ENCODE measurements at places on chromosomes 13 and 19.

- no peak for DNase-seq
These were observed 32.7 kb upstream of the ZNF254 start for GRCh38 chr19:24054044-24054935.

GRCh38 chr13:43030548-43030947 lies 7.2 kb downstream of the DNAJC15 start:
- DNase-seq, result no peak

DNA sequence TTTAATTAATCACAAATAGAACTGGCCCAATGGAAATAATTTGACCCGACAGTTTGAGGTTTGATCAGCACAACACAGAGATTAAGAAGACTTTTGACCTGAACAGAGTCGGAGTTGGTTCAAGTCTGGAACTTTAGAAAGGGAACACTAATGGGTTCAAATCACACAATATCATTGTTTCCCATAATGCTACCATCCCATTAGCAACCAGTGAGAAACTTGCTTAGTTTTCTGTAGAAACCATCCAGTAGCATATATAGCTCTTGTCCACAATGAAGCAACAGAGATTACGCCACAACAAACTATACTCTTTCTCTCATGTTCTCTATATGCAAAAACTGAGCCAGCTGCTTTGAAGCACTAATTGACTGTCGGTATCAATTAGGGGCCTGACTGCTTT lies 376.9 kb upstream of the SPRY2 start:
- no peak for DNase-seq

DNA sequence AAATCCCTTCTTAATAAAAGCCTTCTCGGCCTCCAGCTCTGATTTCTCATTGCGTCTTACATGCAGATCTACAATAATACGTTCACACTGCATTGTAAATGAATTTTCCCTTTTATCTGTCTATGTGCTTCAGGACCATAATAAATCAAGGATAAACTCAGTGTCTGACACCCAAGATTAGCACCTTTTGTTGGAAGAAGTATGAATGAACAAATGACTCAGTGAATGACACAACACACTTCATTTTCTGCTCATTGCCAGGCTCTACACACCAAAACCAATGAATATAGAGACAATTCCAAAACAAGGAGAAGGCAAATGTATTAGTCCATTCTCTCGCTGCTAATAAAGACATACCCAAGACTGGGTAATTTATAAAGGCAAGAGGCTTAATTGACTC lies 1224.4 kb downstream of the EFNB2 start:
- no peak for DNase-seq

- no peak for DNase-seq
These were observed 194.8 kb downstream of the DCLK1 start for GRCh38 chr13:35936246-35936978.

GRCh38 chr19:4861147-4861546 lies 6.3 kb downstream of the PLIN3 start:
- DNase-seq, result no peak

GRCh38 chr19:2446381-2446780 lies 10.4 kb downstream of the LMNB2 start:
- DNase-seq, result no peak
